ENCODE measurements at places on chromosomes 3 and 15.

GRCh38 chr15:66884661-66885237, 180.7 kb upstream of the SMAD3 start:
- H3K27me3 ChIP-seq: no peaks in the 10 kb centered on the region

DNA sequence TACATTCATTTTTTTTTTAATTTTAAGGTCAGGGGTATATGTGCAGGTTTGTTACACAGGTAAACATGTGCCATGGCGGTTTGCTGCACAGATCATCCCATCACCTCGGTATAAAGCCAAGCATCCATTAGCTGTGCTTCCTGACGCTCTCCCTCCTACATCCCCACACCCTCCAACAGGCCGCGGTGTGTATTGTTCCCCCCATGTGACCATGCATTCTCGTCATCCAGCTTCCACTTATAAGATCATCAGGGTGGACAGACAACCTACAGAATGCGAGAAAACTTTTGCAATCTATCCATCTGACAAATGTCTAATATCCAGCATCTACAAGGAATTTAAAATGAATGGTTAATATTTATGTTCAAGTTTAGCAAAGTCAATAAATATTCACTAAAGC, 19.4 kb downstream of the ILDR1 start:
- no peak overlapping the region for H3K27ac ChIP-seq
- no peaks in the 10 kb centered on the region for H3K27me3 ChIP-seq

DNA sequence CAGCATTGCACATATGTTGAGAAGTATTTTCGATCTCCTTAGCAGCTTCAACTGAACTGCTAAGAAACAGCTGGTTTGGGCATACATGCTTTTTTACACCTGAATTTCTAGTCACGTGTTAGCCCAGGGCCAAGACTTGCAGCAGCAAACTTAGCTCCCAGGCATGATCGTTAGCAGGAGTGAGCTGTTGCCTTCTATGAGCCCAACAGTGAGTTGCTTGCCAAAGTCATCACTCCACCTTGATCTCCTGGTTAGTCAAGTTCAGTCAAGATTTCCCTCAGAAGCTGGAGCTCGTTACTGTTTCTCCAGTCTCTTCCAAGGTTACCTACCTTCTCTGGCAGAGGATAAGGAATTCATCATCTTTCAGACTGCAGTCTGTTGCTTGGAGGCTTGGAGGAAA, 100.4 kb upstream of the SEMA6D start:
- no peaks in the 10 kb centered on the region for H3K36me3 ChIP-seq
- DNase-seq: no peak
- H3K4me1 ChIP-seq: no peaks in the 10 kb centered on the region

DNA sequence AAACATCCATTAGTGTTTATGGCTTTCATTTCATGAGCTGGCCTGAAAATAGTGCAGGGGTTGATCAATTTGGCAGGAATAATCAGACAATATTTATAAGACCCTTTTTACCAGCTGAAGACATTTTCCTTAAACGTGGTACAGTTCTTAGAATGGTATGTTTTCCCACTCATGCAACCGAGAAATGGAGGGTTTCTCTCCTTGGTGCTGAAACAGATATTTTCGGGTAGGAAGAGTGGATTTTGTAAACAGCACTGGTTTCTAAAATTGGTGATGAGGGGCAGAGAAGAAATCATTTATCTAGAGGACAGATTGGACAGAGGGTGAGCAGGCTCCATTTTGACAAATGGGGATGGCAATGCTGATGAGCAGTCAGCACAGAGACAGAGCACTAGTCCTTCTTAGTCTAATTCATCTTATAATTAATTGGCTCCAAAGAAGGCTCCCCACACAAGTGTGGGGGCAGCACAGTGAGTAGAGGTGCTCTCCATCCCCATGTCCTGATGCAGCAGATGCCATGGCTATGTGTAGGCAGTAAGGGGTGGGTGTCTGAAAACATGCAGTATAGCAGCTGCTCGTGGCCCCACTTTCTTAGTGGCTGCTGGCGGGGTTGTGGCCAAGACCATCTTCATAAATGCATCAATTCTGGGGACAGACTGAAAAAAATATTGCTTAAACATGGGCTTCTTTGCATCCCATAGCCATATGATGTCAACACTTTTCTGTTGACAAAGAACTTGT, 18.1 kb upstream of the SLC7A14 start:
- H3K4me3 ChIP-seq: no peak overlapping the region
- no peaks in the 10 kb centered on the region for H3K4me1 ChIP-seq
- no peak for DNase-seq
- no peaks in the 10 kb centered on the region for H3K27me3 ChIP-seq

GRCh38 chr3:30775040-30775439, 119.4 kb downstream of the GADL1 start:
- no peak overlapping the region for H3K4me3 ChIP-seq
- no peaks in the 10 kb centered on the region for H3K36me3 ChIP-seq
- no peak overlapping the region for H3K27ac ChIP-seq
- DNase-seq: no peak

DNA sequence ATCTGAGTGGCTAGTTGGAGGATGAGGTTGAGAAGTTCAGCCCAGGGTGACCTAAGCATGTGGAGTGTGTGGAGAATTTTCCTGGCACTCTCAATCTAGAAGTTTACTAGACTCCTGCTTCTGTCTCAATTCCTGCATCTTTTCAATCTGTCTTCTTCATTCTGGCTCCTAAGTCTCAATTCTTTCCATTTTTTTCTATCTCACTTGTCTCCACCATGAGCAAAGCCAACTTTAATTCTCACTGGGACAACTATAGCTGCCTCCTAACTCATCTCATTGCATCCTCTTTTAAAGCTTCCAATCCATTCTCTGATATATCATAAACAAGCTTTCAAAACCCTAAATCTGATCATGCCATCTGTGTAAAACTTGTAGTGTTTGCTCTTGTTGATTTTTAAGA, 569.3 kb downstream of the NAALADL2 start:
- H3K36me3 ChIP-seq: no peaks in the 10 kb centered on the region
- DNase-seq: no peak
- no peaks in the 10 kb centered on the region for H3K4me1 ChIP-seq
- H3K27ac ChIP-seq: no peak overlapping the region

- H3K4me1 ChIP-seq: no peaks in the 10 kb centered on the region
- no peak overlapping the region for H3K27ac ChIP-seq
- H3K4me3 ChIP-seq: no peak overlapping the region
- H3K36me3 ChIP-seq: no peaks in the 10 kb centered on the region
These were observed 74.1 kb upstream of the CHRM5 start for GRCh38 chr15:33894193-33894592.

DNA sequence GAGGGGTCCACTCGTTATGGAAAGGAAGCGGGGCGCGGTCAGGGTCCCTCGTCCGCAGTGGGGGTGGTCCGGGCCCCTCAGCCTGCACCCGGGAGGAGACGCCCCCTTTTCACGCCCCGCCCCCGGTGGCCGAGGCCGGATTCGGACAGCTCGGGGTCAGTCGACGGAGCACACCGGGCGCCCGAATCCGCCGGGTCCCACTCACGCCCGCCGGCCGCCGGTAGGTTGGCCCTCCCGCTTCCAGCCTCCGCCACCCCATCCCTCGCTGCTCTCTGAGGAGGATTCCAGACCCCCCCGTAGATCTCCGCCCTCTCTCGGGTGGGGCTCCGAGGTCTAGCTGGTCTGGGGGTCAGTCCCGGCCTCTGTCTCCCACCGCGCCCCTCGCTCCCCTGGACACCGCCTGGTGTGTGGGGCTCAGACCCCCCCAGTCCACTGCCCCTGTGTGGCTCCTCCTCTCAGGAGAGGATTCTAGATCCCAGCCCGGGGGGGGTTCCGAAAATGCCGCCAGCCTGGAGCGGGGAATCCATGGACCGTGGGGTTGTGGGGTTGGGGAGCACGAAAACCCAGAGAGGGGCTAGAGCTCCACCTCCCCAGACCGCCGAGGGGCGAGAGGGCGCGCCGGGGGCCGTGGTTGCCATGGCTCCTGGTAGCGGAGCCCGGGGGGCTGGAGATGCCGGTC, 725 bp downstream of the CHL1 start:
- no peaks in the 10 kb centered on the region for H3K27me3 ChIP-seq
- H3K36me3 ChIP-seq: no peaks in the 10 kb centered on the region
- H3K4me3 ChIP-seq: peak overlapping the region; percentile 71
- peaks cover 9% of the 10 kb centered on the region for H3K4me1 ChIP-seq

- H3K36me3 ChIP-seq: no peaks in the 10 kb centered on the region
- peaks cover 10% of the 10 kb centered on the region for H3K4me1 ChIP-seq
- no peaks in the 10 kb centered on the region for H3K27me3 ChIP-seq
- peak; percentile 83 for DNase-seq
- no peak overlapping the region for H3K4me3 ChIP-seq
These were observed 166.4 kb upstream of the EOMES start for GRCh38 chr3:27888562-27888961.

Data from mesendoderm (in vitro differentiated cells).